ENCODE measurements at places on chromosomes 11 and 22.

DNA sequence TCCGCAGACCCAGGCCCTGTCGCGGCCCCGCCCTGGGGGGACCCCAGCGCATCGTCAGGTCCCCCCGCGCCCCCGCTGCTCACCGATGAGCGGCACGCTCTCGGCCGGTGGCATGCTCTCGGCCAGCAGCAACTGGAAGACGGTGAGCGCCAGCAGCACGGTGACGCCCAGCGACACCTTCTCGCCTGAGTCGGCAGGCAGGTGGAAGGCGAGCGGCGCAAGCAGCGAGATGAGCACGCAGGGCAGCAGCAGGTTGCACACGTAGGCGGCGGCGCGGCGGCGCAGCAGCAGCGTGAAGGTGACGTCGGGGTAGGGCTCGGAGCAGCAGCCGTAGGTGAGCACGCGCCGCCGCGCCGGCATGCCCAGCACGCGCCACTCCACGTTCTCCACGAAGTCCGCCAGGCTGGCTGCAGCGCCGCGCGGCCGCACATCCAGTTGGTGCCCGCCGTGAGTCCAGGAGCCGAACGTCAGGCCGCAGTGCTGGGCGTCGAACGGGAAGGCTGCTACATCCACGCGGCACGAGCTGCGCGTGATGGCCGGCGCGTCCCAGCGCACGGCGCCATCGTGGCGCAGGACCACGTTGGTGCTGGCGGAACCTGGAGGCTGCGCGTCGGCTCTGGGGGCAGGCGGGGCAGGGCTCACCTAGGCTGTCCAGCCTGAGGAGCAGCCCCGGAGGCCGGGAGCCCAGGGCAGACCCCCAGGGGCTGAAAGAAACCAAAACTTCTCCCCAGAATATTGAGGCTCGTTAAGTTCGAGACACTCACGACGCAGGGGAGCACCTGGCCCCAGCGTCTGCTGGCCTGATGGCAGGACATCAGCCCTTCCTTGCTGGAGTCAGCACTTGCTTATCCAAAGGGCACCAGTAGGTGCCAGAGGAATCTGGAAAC, 3.8 kb downstream of the CHRNA10 start:
- no peak for DNase-seq

GRCh38 chr11:20973940-20974559, 304.7 kb downstream of the NELL1 start:
- DNase-seq = no peak

DNA sequence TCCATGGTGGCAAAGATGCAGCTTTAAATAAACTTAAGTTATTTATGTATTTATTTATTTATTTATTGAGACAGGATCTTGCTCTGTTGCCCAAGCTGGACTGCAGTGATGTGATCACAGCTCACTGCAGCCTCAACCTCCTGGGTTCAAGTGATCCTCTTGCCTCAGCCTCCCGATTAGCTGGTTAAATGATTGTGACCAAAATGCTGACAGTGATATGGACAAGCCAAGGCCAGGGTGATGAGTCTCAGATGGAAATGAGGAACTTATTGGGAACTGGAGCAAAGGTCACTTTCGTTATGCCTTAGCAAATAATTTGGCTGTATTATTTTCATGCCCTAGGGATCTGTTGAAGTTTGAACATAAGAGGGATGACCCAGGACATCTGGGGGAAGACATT, 9.3 kb upstream of the LRP5 start:
- no peak for DNase-seq

DNA sequence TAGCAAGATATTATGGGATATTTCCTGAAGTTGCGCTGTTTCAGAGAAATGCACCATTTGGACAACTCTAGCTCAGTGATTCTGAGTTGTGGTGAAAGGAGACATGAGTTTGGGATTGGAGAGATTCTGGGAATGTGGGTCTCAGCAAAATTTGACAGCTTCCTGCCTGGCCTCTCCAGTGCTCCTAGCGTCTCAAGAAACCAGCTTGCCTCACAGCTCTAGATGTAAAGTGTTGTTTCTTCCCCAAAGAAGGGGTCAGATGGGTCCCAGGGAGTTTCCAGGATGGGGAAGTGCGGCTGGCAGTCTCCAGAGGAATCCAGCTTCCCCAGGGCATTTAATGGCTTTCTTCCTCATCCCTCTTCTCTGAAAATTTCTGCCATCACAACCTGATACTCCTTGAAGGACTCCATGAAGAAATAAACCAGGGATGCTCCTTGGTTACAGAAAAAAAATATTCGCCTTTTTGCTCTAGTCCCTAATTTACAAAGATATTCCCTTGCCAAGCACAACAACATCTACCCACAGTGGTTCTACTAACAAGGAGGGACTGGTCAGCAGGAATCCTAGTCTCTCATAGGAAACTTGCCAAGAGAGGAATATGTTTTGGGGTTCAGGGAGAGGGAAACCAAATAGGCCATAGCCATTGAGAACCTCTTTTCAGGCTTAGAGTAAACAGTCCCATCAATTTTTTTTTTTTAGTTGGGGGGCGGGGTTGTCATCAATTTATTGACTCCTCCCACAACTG, 185.4 kb upstream of the E2F8 start:
- DNase-seq = no peak

DNA sequence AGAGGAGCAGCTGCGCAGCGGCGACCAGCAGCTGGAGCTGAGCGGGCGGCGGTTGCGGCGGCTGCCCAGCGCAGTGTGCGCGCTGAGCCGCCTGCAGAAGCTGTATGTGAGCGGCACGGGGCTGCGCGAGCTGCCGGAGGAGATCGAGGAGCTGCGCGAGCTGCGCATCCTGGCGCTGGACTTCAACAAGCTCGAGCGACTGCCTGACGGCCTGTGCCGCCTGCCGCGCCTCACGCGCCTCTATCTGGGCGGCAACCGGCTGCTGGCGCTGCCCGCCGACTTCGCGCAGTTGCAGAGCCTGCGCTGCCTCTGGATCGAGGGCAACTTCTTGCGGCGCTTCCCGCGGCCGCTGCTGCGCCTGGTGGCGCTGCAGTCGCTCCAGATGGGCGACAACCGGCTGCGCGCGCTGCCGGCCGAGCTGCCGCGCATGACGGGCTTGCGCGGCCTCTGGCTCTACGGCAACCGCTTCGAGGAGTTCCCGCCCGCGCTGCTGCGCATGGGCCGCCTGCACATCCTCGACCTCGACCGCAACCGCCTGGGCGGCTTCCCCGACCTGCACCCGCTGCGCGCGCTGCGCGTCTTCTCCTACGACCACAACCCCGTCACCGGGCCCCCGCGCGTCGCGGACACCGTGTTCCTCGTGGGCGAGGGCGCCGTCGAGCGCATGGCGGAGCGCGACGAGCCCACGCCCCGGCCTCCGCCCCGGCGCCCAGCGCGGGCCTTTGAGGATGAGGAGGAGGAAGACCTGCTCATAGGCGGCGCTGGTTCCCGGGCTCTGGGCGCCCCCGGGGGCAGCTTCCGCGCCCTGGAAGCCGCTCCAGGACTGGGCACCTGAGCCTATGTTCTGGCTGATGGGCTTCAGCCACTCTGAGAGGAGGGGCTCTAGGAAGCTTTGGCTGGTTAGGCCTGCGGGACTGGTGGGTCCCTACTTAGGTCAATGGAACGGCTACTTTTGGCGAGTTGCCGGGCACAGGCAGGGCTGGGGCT, 787 bp downstream of the LRRC10B start:
- no peak for DNase-seq
